Activated naive CD8-positive, alpha-beta T cell treated with anti-CD3 and anti-CD28 coated beads, Interleukin-2, amount 50 U/mL, for 16 hours (primary cell): ENCODE measurements at places on chromosomes 4 and X.

GRCh38 chrX:118723376-118723775, 4.0 kb upstream of the IL13RA1 start:
- DNase-seq, result no peak

DNA sequence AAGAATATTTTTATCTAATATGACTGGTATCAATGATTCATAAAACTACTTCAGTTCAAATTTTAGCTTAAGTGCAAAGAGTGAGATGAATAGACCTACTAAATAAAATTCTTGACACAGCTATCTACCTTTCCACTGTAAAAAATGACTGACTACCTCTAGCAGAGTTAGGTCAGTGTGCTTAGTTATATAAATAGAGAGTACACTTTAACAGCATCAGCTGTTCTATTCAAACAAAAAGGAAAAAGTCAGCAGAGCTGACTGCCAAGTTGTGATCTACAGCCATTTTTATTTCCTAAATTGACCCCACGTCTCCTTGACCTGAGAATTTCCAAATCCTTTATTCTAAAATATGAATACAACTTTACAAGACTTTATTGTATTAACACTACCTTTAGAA, 262.4 kb downstream of the CAMK2D start:
- DNase-seq, result no peak

DNA sequence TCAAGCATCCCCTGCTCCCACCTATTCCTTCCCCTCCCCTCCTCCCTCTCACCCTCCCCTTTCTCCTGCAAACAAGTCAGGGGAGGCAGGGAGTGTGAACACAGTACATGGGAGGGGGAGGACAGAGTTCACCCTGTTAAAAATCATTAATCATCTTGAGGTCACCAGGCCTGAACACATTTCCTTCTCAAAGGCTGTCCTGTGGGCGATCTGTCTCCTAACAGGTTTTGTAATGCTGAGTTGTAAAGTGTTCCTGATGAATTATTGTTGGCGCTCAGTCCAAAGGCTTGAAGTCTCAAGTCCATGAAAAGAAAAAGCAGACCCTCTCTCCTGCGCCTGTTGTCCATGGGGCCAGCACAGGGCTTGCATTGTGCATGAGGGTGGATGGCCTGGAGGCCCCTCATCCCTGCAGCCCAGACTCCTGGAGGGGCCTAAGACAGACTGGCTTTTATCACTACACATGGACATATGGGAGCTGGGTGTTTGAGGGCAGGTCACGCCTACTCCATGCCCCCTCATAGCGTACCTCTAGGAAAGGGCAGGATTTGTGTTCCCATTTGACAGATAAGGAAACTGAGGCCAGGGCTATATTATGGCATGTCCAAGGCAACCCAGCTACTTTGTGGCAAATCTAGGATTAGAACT, 189.1 kb downstream of the RAB28 start:
- DNase-seq, result no peak

- no peak for DNase-seq
These were observed 63.8 kb downstream of the SEPSECS start for GRCh38 chr4:25096251-25096980.

- no peak for DNase-seq
These were observed 13.9 kb downstream of the QDPR start for GRCh38 chr4:17497890-17498523.

DNA sequence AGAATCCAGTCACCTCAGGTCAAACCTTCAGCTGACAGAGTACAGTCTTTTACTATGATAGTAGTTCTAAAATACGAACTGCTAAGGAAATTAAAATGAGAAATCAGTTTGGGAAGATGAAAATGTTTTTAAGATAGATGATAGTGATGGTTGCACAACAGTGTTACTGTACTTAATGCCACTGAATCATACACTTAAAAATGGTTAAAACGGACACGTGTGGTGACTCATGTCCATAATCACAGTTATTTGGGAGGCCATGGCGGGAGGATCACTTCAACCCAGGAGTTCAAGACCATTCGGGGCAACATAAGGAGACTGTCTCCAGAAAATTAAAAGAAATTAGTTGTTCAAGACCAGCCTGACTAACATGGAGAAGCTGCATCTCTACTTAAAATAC, 41.4 kb downstream of the ABHD18 start:
- no peak for DNase-seq

GRCh38 chrX:113959912-113960626, 623.8 kb upstream of the HTR2C start:
- no peak for DNase-seq

DNA sequence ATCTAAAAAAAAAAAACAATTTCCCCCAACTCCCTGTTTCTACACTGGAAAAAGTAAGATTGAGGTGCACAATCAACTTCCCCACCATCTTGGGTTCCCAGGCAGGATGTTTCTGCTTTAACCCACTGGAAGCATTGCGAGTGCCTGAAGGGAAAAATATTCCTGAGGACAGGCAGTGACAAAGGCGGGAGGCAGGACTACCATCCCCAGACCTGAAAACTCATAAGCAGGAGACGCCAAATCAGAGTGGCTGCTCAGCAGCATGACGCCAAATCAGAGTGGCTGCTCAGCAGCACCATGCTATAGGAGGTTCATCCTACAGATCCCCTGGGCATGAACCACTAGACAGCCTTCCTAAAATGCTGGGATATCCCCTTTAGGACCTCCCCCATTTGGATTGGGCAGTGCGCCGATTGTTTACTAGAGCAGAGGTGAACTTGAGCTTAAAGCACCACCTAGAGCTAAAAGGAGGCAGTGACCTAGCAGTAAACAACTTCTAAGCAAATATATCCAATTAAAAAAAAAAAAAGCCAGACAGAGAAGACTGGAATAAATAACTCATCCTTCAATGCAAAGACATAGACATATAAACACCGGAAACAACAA, 35.0 kb upstream of the GK start:
- no peak for DNase-seq

DNA sequence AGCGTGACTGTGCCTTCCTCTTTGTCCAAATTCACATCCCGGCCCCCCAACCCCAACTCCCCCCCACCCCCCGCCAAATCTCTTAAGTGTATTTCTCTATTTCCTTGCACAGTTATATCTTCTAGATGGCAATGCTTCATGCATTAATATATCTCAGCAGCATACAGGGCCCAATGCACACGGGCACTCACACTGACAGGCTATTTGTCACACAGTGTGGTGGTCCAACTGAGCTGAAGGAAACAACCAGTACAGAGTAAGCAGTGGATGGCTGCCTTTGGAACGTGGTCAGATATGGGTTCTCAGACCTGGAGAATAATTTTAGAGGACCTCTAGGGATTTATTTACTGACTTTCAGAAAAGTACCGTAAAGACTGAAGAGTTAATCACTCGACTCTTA, 681 bp downstream of the EXOC1 start:
- no peak for DNase-seq

DNA sequence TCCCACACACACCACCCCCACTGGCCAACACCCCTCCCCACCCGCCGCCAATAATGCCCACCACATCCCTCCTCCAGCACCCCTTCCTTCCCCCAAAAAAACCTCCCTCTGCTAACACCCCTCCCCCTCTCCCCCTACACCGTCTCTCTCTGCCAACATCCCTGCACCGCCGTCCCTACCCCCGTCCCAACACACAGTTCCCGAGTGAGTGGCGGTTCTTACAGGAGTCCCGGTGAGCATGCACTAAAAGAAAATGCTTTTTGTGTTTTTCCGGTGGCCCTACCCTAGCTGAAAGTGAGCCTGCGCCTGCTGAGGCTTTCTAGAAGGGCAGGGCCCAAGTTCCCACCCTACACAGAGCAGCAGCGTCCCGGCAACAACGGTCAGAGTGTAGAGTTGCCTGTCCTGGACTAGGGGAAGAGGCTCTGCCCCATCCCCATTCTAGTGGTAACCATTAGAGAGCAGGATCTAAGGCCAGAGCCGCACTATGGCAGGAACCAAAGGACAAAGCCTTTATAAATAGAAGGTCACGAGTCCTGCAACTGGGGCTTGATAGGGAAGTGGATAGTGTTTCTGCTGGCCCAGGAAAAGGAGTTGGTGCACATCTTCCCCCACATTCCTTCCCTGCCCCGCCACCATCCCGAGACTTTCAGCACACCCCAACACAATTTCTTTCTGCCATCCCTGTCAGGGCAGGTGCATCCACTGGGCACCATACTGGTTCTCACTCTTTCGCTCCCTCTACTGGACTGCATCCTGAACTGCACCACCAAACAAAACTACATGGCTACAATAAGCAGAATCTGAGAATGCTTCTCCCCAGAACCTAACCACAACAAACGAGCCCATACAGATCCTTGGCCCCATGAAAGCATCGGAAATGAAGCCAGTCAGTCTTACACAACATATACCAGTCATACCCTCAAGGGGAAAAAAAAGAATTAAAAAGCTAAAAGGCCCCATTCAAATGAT, 78.1 kb upstream of the PAGE3 start:
- DNase-seq, result no peak
